ENCODE measurements at places on chromosomes 5 and 9.

DNA sequence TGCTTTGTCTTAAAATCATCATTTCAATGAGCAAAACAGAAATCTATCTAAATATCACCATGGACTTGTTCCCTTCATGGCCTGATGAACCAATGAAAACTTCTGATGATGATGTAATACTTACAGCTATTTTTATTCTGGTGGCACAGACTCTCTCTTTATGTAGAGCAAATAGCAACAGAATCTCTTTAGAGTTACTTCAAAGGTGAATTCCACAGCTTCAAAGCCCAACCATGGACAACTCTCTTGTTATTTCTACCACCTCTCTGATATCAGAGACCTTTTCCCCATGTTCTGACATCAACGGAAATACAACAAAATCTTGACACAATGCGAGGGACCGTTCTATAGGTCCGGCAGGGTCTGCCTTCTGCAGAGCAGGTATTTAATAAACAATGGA lies 70.1 kb downstream of the RETREG1 start:
- no peak for DNase-seq

- DNase-seq: no peak
Observed at GRCh38 chr5:108661024-108661423, 86.7 kb upstream of the FER start.

- no peak for DNase-seq
Observed at GRCh38 chr5:146039420-146039819, 66.0 kb downstream of the PLAC8L1 start.

DNA sequence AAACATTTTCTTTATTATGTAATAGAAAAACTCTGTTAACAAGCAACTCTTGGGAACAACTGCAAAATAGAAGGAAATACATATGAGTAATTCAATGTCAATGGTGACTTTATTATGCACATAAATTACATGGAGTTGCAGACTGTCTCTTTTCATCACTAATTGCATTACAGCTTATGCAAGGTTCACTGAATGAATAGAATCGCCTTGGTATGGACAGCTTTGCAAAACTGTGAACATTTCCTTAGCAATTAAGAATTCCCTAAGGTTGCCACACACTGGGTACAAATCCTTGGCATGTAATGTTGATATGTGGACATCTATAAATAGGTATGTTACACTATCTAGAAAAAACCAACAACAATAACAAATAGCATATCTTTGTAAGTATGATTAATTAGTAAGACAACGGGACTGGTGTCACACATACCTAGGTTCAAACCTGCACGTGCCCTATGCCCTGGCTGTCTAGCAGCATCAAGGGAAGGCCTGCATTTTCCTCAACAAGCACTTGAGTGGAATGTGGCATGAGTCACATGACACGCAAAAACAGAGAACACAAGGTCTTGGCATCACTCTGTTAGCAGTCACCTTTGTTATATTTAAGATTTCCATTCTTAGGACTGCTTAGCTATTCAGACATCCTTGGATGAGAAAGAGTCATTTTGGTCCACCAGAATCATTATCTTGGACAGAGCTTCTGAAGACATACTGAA lies 263.9 kb downstream of the CTNND2 start:
- DNase-seq: no peak

DNA sequence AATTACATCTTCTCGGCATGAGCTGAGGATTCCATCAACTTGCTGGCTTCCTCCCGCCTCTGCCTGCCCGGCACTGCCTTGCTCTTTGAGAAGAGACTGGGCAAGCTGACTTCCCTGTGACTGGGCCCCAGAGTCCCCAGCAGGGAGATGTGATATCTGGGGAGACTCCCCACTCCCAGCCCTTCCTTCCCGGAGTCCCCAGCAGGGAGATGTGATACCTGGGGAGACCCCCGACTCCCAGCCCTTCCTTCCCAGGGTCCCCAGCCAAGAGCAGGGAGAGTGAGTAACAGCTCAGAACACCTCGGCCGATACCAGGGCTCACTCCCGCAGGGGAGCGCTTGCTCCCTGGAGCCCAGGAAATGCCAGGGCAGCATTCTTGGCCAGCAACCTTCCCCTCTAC lies 90.1 kb upstream of the NEURL1B start:
- no peak for DNase-seq

- no peak for DNase-seq
Observed at GRCh38 chr9:130255631-130256134, 9.9 kb upstream of the HMCN2 start.

DNA sequence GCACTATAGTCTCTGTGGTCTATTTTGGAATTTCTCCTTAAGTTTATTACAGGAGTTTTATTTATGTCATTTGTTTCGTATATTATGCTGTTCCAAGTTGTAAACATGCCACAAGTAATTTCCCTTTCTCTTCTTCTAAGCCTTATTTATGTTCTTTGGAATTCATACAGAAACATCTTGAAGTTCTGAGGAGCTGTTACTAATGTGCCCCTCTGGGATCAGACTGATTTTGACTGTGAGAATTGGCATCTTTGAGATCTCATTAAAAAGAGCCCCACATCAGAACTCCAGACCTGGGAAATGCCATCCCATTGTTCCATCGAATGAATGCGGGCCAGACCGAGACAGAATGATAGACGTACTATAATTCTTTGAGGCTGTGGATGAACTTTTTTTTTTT lies 138.8 kb upstream of the CD180 start:
- DNase-seq: no peak

Measured in NCI-H2171 treated with DMSO at 0.1 percent for 48 hours (cell line).